CD4-positive, alpha-beta T cell treated with Interleukin-15 for 4 hours (primary cell): ENCODE measurements at places on chromosomes 11 and 22.

DNA sequence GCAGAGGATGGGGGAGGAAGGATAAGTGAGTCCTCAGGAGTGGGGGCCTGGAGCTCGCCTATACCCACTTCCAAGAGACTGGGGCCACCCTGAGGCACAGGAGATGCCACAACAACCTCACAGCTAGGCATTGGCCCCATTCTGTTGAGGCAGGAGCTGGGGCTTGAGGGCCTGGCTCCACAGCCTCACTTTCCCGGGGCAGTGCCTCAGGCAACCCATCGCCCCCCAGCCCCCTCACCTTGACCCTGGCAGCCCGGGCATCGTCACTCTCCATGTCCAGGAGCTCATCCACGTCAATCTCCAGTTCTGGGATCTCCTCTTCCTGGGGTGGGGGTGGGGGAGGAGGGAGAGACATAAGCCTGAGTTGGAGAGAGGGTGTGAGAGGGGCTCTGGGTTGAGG, 1.8 kb downstream of the PPP1R14B start:
- DNase-seq: no peak

DNA sequence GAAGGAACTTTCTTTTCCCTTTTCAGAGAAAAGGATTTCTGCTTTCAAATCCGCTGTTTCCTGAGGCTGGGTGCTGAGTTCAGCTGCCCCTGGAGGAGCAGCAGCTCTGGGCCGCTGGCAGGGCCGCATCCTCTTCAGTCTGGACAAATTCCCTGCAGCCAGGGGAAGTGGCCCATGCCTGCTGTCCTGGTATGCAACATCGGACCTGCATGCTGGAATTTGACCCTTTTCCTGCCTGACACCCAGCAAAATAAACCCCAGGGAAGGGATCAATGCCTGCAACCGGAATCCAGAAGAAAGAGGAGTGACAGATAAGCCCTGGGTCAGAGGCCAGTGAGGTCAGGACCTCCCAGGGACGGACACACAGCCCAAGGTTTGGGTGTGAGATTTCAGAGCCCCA, 54.1 kb upstream of the LINC01488 start:
- no peak for DNase-seq

DNA sequence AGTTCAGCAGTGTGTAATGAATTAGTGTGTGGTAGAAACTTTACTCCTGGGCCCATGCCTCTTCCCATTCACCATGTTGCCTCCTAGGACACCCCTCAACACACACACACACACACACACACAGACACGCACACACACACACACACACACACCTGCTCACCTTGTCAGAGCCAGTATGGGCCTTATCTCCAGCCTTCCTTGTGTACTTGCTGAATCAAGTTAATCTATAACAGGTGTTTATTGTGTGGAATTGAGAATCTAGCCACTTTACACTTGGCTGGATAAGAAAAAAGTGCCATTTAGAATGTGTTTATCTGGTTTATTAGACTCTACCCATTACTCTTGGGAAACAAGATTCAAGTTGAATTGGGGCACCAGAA, 14.5 kb upstream of the ZDHHC13 start:
- DNase-seq: no peak

- no peak for DNase-seq
Measured at GRCh38 chr11:117185736-117186430, 7.3 kb downstream of the SIDT2 start.

DNA sequence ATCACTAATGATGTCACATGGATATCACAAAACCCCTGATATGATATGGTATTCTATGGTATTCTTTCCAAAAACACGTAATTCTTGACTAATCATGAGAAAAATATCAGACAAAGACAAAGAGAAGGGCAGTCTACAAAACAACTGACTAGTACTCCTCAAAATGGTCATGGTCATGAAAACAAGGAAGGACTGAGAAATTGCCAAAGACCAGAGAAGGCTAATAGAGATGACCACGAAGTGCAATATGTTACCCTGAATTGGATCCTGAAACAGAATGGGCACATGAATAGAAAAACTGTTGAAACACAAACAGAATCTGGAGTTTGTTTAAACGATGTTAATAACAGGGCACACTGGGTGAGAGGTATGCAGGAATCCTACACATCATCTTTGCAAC, 10.2 kb downstream of the CKAP5 start:
- DNase-seq: no peak

DNA sequence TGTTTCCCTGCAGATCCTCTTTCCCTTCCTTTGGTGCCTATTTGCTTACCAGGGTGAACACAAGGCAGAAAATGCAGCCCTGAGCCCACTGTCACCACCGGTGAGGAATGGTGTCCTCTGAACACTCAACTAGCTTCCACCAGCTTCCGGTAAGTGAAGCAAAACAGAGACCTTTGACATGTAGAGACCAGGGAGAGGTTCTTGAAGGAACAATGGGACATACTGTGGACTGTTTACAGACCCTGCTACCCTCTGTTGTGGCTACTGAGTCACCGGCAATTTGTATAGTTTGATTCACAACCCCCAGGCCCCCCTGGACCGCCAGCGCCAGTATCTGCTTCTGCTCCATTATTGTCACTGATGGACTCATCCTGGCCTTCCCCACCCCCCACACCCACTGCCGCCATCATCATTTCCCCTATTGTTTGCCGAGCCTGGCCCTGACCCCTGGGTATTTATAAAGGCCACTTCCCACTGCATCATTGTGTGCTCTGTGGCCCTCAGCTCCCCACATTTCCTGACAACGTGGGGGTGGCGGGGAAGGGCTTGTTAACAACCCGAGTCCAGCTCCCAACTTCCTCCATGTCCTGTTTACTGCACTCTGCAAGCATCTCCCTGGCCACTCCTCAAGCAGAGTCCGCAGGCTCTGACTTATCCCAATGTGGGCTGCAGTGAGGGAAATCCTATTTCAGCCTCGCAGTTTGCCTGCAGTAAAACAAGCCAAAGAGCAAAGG, 252.9 kb downstream of the ETS1 start:
- no peak for DNase-seq

- DNase-seq: no peak
Measured at GRCh38 chr11:122022646-122023045, 93.4 kb downstream of the BLID start.

- DNase-seq: no peak
Measured at GRCh38 chr11:120097721-120098385, 40.1 kb downstream of the TRIM29 start.

GRCh38 chr22:32828150-32828549, 26.6 kb downstream of the TIMP3 start:
- no peak for DNase-seq

- no peak for DNase-seq
Measured at GRCh38 chr11:67355023-67355793, 1.9 kb upstream of the POLD4 start.

- DNase-seq: no peak
Measured at GRCh38 chr11:4025967-4026324, 68.7 kb upstream of the RRM1 start.

DNA sequence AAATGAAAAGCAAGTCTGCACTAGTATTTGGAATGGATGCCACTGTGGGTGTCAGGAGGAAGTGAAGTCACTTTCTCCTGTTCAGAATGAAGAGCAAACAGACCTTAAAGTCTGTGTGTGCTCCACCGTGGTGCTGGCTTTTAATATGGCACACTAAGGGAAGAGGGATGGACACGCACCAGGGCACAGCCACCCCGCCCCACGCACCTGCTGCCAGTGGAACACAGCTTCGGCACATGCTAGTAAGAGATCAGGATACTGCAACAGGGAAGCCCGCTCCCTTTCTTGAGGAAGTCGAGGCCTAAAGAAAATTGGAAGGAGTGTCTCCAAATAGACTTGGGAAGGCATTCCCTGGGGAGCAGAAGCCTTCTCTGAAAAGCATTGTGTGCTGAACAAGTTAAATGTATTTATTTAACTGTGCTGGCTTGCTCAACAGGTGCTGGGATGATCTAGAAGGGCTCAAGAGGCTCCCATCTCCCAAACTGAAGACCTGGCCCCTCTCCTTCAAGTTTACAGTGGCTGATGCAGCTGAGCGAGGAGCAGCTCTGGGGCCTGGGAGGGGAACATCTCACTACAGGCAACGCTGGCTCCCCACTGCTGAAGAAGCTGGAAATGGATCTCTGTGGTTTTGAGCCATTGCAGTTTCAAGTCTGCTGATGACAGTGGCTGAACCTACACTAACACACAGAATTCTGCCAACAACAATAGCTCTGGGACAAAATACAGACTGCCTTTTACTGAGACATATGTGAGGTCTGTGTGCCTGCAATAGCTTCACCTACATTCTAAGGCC, 504.6 kb upstream of the B3GAT1 start:
- DNase-seq: no peak

DNA sequence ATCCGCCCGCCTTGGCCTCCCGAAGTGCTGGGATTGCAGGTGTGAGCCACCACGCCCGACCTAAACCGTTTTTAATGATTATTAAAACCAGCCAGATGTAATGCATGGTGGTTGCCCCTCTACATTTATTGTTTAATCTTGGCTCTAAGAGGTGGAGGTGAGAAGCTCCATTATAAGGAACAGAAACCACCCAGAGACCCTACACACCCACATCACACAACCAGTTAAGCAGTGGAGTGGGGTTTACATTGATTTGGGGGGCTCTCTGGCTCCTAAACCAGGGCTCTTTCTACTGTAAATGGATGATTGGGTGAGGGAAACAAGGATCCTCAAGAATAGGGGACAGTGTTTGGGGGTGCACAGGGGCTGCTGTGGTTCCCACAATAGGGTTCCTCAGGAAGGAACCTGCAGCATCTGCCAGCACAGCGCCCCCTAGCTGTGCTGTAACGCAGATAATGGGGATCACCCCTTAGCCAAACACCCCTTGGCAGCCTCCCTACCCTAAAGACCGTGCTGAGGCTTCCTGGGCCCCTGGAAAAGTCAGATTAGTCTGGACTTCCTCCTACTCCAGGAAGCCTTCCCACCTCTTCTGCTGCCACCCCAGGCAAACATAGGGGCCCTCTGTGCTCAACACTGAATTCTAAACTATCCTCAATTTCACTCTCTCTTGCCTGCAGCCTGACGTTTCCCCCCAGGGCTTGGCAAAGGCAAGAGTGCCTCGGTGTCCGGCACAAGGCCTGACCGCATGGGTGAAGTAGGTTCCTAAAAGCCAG, 2.4 kb downstream of the MPST start:
- DNase-seq: peak; percentile 56

DNA sequence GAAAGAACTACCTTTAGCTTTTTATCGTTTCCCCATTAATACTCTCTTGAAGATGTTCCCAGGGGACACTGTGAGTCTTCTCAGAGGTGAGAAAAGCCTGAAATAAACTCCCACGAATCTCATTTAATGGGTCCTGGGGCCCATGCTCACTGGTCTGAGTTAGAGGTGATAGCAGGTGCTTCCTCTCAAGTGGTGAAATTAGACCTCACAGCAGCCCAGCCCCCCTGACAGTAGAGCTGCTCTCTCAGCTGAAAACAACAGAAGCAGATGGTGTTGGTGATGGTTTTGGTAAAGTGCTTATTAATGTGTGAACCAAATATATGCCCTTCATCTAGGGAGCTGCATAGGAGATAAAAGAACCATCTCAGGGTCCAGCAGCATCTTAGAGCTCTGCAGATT, 76.8 kb upstream of the VPREB1 start:
- DNase-seq: no peak

DNA sequence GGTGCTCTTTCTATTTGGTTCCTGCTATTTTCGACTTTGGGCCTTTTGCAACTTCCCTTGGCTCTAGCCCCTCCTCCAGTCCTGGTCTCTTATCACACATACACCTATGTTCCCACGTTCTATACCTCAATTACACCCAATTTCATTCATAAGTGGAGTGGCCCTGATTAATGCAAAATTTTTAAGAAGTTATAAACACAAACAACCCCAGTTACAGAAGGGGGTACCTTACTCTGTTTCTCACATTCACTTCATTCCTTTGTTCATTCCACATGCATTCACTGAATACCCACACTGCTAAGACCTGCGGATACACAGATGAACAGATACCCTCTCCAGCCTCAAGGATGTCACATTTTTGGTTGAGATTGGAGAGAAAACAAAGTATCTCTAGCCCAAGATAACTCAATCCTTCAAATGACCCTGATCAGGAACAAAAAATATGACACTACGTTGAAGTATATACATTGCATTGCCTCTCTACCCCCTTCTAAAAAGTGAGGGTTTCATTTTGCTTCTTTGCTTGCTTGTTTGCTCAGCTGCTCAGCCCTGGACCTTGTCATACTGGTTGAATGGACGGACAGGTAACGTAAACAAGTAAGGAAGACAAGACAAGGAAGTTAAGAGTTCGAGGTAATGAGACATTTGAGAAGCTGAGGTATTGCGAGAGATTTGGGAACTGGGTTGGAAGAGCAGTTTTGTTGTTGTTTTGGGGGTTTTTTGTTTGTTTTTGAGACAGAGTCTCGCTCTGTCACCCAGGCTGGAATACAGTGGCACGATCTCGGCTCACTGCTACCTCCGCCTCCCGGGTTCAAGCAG, 3.6 kb upstream of the VPS37C start:
- no peak for DNase-seq

GRCh38 chr11:7538031-7538430, 24.2 kb downstream of the PPFIBP2 start:
- DNase-seq: peak; percentile 37

DNA sequence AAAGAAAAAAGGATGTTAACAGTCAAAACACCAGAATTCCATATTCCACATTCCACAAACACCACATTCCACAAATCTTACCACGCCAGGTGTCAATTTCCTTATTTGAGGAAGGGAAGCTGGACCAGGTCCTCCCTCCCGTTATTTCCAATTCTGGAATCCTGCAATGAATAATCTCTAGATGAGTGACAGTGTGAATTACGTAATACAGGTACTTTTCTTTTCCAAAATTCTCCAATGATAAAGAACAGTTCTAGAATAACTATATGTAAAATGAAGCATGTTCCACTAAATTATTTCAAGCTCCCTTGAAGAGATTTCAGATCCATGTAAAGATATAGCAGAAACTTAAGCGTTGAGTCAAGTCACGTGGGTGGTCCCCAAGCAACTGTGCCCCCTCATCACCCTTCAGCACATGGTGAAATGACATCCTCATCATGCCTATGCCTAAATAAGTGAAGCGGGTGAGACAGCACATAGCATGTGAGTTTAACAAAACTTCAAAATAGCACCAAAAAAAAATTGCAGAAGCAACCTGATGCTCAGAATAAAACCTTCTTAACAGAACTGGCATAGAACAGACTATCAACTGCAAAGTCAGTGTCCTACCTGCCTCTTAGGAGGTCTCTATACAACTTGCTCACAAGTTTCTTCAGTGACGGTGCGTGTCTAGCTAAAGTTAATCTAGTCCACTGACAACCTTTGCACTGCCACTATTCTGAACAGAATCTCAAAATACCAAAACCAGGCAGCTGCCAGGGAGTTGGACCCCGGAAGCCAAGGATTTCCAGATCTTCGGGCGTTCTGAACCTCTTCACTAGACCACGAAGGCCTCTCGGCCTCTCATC, 876 bp downstream of the NFRKB start:
- DNase-seq: peak; percentile 1

GRCh38 chr11:27718863-27719545, 18.7 kb upstream of the BDNF start:
- DNase-seq: no peak

DNA sequence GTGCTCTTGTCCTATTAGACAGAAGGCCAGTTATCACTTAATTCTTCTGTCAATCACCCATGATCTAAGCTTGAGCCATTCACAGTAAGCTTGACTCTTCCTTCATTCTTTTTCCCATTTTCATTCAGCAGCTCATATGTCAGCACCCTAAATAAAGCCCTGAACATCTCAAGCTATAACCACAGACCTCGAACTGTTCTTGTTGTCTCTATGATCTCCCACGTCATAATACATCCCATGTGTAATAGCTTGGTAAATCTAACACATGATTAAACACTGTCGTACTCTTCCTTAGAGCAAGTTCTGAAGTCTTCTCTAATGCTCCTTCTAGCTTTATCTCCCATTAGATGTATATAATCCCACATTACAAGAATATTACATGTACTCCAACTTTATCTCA, 14.4 kb downstream of the MUC15 start:
- no peak for DNase-seq
